DND-41 (cell line): ENCODE measurements at places on chromosomes 7 and 10.

DNA sequence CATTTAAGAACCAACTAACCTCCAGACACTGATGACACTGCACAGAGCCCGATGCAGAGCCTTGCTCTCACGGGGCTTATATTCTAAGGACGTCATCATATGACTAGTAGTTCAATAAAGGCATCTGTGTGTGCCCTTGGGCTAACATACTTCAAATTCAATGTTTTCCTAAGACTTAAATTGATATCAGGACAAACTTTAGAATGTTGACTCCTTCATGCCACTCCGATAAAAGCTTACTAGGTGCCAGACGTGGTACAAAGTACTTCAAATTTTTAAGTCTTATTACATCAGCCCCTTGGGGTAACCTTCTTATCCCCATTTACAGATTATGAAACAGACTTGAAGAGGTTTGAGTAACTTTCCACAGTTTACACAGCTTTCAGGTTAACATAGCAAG lies 191.1 kb upstream of the PLXNA4 start:
- DNase-seq = no peak
- no peak overlapping the region for H3K4me3 ChIP-seq
- no peaks in the 10 kb centered on the region for H3K27me3 ChIP-seq
- peaks cover 5% of the 10 kb centered on the region for H3K4me1 ChIP-seq
- H3K27ac ChIP-seq = no peak overlapping the region

GRCh38 chr7:2411815-2412586 lies 8.6 kb downstream of the CHST12 start:
- H3K36me3 ChIP-seq = no peaks in the 10 kb centered on the region

DNA sequence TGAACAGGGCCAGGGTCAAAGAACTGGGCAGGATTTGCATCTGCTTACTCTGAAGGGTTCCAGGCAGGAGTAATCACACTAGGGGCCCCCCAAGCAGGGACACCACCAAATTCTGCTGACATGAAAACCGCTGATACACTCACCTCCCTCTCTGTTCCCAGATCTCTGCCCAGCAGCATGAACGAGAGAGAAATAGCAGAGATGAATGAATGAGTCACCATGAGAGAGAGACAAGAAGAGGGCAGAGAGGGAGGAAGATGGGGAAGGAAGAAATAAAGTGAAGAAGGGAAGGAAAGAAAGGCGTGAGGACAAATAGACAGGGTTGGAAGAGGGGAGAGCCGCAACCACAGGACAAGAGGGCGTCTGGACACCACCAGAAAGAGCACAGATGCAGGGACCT lies 285.9 kb upstream of the NEBL start:
- no peak overlapping the region for H3K4me3 ChIP-seq
- H3K4me1 ChIP-seq = no peaks in the 10 kb centered on the region
- no peaks in the 10 kb centered on the region for H3K27me3 ChIP-seq
- no peak for DNase-seq
- H3K27ac ChIP-seq = no peak overlapping the region

GRCh38 chr10:89554433-89554832 lies 19.0 kb upstream of the SLC16A12 start:
- H3K36me3 ChIP-seq = no peaks in the 10 kb centered on the region
- H3K4me3 ChIP-seq = no peak overlapping the region
- DNase-seq = no peak
- no peaks in the 10 kb centered on the region for H3K4me1 ChIP-seq

- no peak overlapping the region for H3K27ac ChIP-seq
- H3K4me1 ChIP-seq = no peaks in the 10 kb centered on the region
- no peaks in the 10 kb centered on the region for H3K36me3 ChIP-seq
- no peaks in the 10 kb centered on the region for H3K27me3 ChIP-seq
- H3K4me3 ChIP-seq = no peak overlapping the region
These were observed 10.0 kb upstream of the STAMBPL1 start for GRCh38 chr10:88870089-88870488.

GRCh38 chr10:127216786-127217185 lies 20.4 kb upstream of the INSYN2A start:
- H3K36me3 ChIP-seq = no peaks in the 10 kb centered on the region
- no peaks in the 10 kb centered on the region for H3K27me3 ChIP-seq
- H3K4me3 ChIP-seq = no peak overlapping the region

DNA sequence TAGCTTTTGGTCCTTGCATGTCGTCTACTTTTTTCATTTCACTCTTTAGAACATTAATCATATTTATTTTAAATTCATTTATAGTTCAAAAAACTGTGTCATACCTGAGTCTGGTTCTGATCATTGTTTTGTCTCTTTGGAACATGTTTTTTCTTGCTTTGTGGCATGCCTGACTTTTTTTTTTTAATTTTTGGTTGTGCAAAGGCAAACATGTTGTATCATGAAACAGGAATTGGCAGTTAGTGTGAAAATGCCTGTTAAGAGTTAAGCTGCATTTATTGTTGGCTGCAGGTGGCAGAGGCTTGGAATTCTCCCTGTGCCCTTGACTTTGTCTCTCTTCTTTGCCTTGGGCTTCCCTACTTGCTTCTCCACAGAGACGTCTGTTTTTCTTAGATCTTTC lies 525.0 kb upstream of the ADARB2 start:
- DNase-seq = no peak
- H3K4me1 ChIP-seq = no peaks in the 10 kb centered on the region
- H3K36me3 ChIP-seq = no peaks in the 10 kb centered on the region

DNA sequence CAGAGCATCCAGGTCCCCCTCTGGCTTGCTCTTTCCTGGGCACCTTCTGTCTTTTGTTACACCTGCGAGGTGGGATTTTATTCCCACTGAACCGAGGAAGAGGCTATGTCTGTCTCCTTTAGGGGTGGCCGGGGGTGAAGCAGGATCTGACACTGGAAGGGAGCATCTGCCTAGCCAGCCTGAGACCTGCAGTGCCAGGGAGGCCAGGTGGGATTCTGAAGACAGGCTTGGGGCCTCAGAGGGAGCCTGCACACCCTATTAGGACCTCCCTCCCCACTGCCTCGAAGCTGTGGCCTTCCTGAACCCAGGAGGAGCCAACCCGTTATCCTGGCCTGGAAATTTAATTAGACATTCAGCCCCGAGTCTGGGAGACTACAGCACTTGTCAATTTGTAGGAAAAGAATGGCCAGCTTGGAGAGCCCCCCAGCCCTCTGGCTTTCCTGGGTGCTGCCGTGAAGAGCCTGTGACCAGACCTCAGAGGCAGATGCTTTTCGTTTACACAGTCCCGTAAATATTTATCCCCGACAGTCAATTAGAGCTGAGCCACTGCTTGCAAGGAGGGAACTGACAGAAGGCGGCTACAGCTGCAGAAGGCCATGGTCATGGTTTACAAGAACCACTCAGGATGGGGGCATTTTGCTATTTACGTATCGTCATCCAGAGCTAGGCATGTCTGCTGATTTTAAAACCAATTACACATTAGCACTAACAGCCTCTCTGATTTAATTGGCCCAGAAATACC lies 19.7 kb downstream of the CHAT start:
- no peak overlapping the region for H3K4me3 ChIP-seq
- no peaks in the 10 kb centered on the region for H3K36me3 ChIP-seq
- H3K27me3 ChIP-seq = no peaks in the 10 kb centered on the region
- no peak for DNase-seq
- no peaks in the 10 kb centered on the region for H3K4me1 ChIP-seq

GRCh38 chr7:153550173-153550572 lies 502.0 kb upstream of the DPP6 start:
- no peaks in the 10 kb centered on the region for H3K4me1 ChIP-seq
- DNase-seq = no peak
- no peak overlapping the region for H3K27ac ChIP-seq

- H3K27me3 ChIP-seq = peaks cover 16% of the 10 kb centered on the region
- no peak overlapping the region for H3K27ac ChIP-seq
- no peaks in the 10 kb centered on the region for H3K36me3 ChIP-seq
- H3K4me3 ChIP-seq = no peak overlapping the region
- DNase-seq = no peak
These were observed 94.0 kb upstream of the LANCL2 start for GRCh38 chr7:55271069-55271626.

DNA sequence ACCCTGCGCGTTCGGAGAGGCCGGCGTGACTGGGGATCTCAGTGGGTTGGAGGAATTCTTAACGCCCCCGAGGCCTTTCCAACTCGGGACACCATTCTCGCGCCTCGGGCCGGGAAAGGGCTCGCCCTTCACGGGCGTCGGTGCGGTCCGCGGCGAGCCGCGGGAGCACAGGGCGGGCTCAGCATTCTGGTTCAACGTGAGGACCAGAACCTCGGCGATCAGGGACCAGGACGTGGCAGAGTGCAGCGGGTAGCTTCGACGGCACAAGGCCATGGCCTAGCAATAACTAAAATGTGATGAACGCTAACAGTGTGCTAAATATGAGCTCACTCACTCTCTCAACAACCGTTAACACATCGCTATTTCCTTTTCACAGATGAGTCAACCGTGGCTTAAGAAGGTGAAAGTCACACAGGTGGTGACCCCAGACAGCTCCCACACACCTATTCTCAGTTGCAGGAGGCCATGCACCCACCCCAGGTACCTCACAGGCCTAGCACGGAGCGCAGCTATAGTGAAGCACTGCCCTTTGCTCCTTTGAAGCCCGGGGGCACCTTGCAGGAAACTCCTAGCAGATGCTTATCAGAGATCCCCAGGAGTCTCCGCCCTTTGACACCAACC lies 4.5 kb upstream of the EMX2 start:
- no peak for DNase-seq
- no peak overlapping the region for H3K4me3 ChIP-seq
- H3K27me3 ChIP-seq = no peaks in the 10 kb centered on the region

DNA sequence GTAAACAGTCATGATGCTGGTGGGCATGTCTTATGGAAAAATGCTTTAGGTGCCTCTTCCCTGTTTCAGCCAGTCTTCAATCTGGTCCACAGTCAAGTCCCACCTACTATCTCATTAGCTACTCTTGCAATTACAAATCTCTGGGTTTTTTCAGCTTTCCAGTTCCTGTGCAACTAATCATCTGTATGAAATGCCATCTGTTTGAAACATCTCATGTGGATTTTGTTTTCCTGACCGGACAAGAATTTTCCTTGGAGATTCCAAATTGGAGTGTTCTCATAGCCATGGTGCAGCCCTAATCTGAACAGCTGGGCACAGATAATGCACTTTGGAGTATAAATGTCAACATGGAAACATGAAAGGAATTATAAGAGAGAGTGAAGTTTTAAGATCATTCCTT lies 41.3 kb upstream of the CALN1 start:
- no peaks in the 10 kb centered on the region for H3K4me1 ChIP-seq
- no peaks in the 10 kb centered on the region for H3K36me3 ChIP-seq
- H3K4me3 ChIP-seq = no peak overlapping the region
- DNase-seq = no peak

DNA sequence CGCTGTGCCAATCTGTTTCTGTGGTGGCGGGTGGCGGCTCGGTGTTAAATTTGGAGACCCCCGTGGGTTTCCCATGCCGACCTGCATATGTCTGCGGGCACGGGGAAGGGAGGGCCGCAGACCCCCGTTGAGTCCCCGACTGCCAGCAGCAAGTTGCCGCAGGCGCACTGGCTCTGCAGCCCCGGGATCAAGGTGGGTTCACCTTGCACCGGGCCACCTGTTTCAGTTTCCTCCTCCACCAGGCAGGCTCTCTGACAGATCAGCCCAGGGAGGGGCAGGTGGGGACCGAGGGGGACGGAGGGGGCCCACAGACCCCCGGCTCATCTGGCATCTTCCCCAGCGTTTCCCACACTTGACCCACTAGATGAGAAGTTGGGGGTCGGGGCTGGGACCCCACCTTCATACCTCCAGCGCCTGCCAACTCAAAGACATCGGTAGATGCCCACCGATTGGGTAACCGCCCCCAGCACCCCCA lies 95.9 kb downstream of the CUX1 start:
- peaks cover 46% of the 10 kb centered on the region for H3K36me3 ChIP-seq
- H3K27ac ChIP-seq = no peak overlapping the region
- DNase-seq = no peak
- H3K4me1 ChIP-seq = no peaks in the 10 kb centered on the region
- no peaks in the 10 kb centered on the region for H3K27me3 ChIP-seq

DNA sequence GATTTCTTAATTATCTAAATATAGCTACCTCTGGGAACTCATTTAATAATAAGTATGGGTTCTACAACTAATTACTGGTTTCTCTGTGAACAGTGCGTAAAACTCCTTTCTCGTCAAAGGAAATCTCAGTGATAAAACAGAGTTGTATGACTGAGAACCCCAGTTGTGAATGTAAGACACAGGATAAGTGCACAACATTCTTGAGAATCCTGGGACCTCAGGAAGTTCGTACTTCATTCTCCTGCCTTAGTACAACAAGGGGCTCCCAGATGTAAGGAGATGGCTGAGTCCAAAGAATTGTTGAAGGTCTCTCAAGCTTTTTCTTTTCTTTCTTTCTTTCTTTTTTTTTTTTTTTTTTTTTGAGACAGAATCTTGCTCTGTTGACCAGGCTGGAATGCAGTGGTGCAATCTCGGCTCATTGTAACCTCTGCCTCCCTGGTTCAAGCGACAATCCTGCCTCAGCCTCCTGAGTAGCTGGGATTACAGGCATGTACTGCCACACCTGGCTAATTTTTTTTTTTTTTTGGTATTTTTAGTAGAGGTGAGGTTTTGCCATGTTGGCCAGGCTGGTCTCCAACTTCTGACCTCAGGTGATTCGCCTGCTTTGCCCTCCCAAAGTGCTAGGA lies 12.5 kb downstream of the DENND10 start:
- H3K27ac ChIP-seq = peak overlapping the region; percentile 57
- H3K27me3 ChIP-seq = no peaks in the 10 kb centered on the region
- 0 out of 2 replicates have a peak, but pooled peaks cover 5% of the 10 kb centered on the region for H3K4me1 ChIP-seq
- DNase-seq = no peak

GRCh38 chr10:101545898-101546297 lies 42.2 kb downstream of the POLL start:
- no peaks in the 10 kb centered on the region for H3K27me3 ChIP-seq
- no peak for DNase-seq
- no peak overlapping the region for H3K27ac ChIP-seq
- no peaks in the 10 kb centered on the region for H3K4me1 ChIP-seq
- peaks cover 6% of the 10 kb centered on the region; the same call in 1 of the 2 replicates for H3K36me3 ChIP-seq

DNA sequence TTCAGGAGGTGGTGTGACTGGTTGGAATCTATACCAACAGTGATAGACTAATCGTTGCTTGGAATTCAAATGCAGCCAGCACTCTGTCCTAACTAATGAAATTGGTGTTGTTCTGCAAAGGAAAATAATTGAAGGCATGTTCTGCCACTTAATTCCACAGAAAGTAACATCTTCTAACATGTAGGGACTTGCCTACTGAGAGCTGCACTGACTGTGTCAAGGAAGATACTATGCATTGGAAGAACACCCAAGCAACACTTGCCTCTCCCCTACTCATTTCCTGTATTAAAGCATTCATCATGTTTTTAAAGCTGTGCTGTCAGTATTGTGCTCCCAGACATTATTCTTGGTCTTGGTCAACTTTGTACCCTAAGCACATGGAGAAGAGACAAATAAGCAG lies 2.7 kb upstream of the CYP3A7 start:
- H3K27ac ChIP-seq = no peak overlapping the region

DNA sequence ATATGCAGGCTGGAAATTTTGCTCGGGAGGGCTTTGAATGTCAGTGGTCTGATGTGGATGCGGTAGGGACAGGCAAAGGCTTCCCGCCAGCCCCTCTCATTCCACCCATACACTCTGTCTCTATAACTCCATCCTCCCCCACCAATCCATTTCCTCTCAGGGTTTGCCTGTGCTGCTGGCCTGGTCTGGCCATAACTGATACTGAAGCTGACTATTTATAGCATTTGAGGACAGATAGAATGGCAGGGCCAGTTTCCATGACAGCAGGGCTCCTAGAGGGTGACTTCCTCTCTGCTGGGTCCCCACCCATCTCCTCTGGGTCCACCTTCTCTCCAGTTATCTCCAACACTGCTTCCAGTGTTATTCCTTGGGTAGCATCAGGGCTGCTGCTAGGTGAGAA lies 6.6 kb upstream of the PDLIM1 start:
- peaks cover 3% of the 10 kb centered on the region for H3K27me3 ChIP-seq
- H3K36me3 ChIP-seq = no peaks in the 10 kb centered on the region
- DNase-seq = no peak
- H3K27ac ChIP-seq = no peak overlapping the region
- no peak overlapping the region for H3K4me3 ChIP-seq
- no peaks in the 10 kb centered on the region for H3K4me1 ChIP-seq
